ENCODE measurements at places on chromosomes 2 and 18. TPM values are rescaled to one million over a fixed set of nuclear protein-coding genes. Genes with fewer than 3 reads are reported as not detected.

Gene IL1R1
- 1.2 TPM for total RNA-seq

Gene FBXO15
- 3.0 TPM for total RNA-seq

Gene VSNL1
- not detected for total RNA-seq

Gene CENPA
- 33.6 TPM for total RNA-seq

Gene LIPG
- total RNA-seq, result 0.64 TPM

Gene BOLL
- total RNA-seq, result not detected

Gene PDE6D
- 23.6 TPM for total RNA-seq

Gene TSHZ1
- total RNA-seq, result 11.4 TPM

Gene EPC2
- total RNA-seq, result 28.5 TPM

Gene DNAH7
- not detected for total RNA-seq

Gene TRIM43
- total RNA-seq, result not detected

Gene CNOT11
- total RNA-seq, result 60.7 TPM

Gene DSG2
- total RNA-seq, result 0.89 TPM

- H3K4me3 ChIP-seq, result no peak overlapping the region
- H3K27me3 ChIP-seq, result no peaks in the 10 kb centered on the region
- peaks cover 2% of the 10 kb centered on the region for H3K4me1 ChIP-seq
- H3K36me3 ChIP-seq, result no peaks in the 10 kb centered on the region
- H3K27ac ChIP-seq, result no peak overlapping the region
Observed at GRCh38 chr2:222960126-222960525, 91.9 kb upstream of the KCNE4 start.

GRCh38 chr2:10293603-10294002 is 9.1 kb upstream of the HPCAL1 start:
- DNase-seq, result no peak
- H3K27ac ChIP-seq, result no peak overlapping the region
- peaks cover 2% of the 10 kb centered on the region for H3K36me3 ChIP-seq
- H3K4me3 ChIP-seq, result no peak overlapping the region

DNA sequence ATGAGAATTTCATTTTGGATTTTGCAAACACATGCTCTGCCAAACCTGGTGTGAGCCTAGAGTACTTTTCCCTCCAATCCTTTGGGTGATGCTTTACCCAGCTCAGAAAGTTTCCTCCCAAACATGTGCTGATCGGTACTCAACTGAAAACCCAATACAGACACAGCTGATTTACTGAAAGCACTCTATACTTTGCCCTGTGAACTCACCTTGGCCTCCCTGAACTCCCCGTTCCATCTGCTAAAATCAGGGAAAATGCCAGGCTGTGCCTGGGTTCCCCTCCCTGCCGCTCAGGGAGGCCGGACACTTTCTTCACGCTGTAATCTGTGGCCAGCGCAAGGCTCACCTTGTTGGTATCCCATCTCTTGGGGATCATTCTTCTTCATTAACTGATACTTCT is 391.2 kb downstream of the CBLN2 start:
- no peak overlapping the region for H3K27ac ChIP-seq
- peaks cover 2% of the 10 kb centered on the region for H3K27me3 ChIP-seq
- H3K4me3 ChIP-seq, result no peak overlapping the region
- no peaks in the 10 kb centered on the region for H3K36me3 ChIP-seq

- H3K4me3 ChIP-seq, result no peak overlapping the region
- no peak for DNase-seq
- no peaks in the 10 kb centered on the region for H3K36me3 ChIP-seq
Observed at GRCh38 chr18:23702606-23703005, 13.4 kb downstream of the LAMA3 start.

- H3K4me3 ChIP-seq, result no peak overlapping the region
- H3K36me3 ChIP-seq, result peaks cover 9% of the 10 kb centered on the region
- peaks cover 8% of the 10 kb centered on the region for H3K4me1 ChIP-seq
- no peak overlapping the region for H3K27ac ChIP-seq
- no peaks in the 10 kb centered on the region for H3K27me3 ChIP-seq
Observed at GRCh38 chr2:61988462-61989366, 83.2 kb downstream of the COMMD1 start.

- H3K4me3 ChIP-seq, result no peak overlapping the region
- H3K27me3 ChIP-seq, result peaks cover 6% of the 10 kb centered on the region
- H3K4me1 ChIP-seq, result no peaks in the 10 kb centered on the region
Observed at GRCh38 chr2:32884346-32884745, 62.4 kb upstream of the LTBP1 start.

DNA sequence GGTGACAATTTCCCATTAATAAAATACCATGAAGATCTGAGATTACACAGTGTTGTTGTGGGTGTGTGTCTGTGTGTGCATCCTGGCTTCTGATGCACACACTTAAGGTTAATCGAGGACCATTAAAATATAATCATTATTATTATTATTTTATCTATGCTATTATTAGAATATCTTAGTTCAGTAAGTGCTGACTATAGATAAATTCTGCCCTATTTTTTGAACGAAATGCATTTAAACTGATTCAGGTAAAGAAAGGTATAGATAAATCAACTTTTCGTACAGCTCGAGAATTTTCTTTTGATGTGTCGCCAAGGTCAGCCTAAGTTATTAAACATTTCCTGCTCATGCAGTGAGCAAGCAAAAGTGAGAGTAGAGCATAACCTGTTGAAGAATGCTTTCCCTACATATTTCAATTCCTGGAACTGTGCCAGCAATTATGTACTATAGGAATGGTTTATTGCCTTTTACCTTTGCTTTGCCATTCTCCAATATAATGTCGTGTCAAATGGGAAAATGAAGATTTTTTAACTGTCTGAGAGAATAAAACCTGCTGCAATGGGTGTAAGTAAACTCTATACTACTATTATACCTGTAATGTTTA is 25.8 kb downstream of the KCNJ3 start:
- no peaks in the 10 kb centered on the region for H3K36me3 ChIP-seq
- no peak overlapping the region for H3K27ac ChIP-seq
- no peaks in the 10 kb centered on the region for H3K4me1 ChIP-seq
- peaks cover 3% of the 10 kb centered on the region for H3K27me3 ChIP-seq

- H3K27ac ChIP-seq, result no peak overlapping the region
- H3K4me1 ChIP-seq, result peaks cover 25% of the 10 kb centered on the region
- H3K36me3 ChIP-seq, result peaks cover 3% of the 10 kb centered on the region
- H3K4me3 ChIP-seq, result no peak overlapping the region
- no peak for DNase-seq
- peaks cover 28% of the 10 kb centered on the region for H3K27me3 ChIP-seq
Observed at GRCh38 chr2:12818416-12819102, 101.8 kb downstream of the TRIB2 start.

DNA sequence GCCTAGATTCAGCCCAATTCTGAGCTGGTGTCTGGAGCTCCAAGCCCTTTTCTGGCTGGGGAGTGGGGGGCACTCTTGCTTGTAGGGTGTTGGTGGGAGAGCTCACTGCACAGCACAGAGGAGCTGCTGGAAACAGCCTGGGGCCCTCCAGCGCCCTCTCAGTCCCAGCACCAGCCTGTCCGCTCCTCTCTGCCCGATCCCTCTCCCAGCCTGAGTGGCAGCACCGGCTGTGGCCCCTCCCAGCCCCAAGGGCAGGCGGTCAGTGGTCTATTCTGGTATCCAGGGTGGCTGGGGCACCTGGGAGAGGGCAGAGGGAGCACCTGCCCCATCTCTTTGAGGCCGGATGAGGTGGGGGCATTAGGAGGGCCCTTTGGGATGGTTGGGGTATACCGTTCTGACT is 13.2 kb upstream of the DES start:
- peaks cover 12% of the 10 kb centered on the region for H3K27me3 ChIP-seq
- no peaks in the 10 kb centered on the region for H3K36me3 ChIP-seq
- no peak overlapping the region for H3K4me3 ChIP-seq
- no peak overlapping the region for H3K27ac ChIP-seq

- no peak for DNase-seq
- H3K4me3 ChIP-seq, result no peak overlapping the region
- H3K36me3 ChIP-seq, result peaks cover 63% of the 10 kb centered on the region
- no peak overlapping the region for H3K27ac ChIP-seq
- no peaks in the 10 kb centered on the region for H3K4me1 ChIP-seq
Observed at GRCh38 chr2:58157754-58158153, 83.4 kb downstream of the FANCL start.

DNA sequence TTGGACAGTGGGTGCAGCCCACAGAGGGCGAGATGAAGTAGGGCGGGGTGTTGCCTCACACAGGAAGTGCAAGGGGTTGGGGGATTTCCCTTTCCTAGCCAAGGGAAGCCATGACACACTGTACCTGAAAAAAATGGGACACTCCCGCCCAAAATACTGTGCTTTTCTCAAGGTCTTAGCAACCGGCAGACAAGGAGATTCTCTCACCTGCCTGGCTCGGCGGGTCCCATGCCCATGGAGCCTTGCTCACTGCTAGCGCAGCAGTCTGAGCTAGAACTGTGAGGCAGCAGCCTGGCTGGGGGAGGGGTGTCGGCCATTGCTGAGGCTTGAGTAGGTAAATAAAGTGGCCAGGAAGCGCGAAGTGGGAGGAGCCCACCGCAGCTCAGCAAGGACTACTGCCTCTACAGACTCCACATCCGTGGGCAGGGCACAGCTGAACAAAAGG is 244.7 kb downstream of the NBAS start:
- peaks cover 81% of the 10 kb centered on the region for H3K36me3 ChIP-seq
- H3K27me3 ChIP-seq, result no peaks in the 10 kb centered on the region
- H3K27ac ChIP-seq, result no peak overlapping the region
- DNase-seq, result peak; percentile 9

DNA sequence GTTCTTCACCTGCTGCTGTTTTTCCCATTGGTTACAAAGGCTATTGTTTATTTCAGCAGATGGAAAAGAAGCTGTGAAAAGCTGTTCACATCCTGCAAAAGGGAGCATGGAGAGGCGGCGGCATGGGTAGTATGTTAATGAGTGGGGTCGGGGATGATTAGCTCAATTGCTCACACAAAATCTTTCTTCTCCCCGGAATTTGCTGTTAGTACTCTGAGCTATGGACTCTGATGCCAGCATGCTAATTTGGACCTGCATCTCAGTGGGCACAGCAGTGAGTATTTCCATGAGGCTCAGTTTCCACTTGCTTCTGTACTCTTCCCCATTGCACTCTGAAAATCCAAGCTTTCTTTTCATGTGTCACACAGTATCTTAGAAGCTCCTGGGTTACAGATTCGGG is 61.6 kb downstream of the DNER start:
- H3K27ac ChIP-seq, result no peak overlapping the region
- DNase-seq, result no peak
- no peak overlapping the region for H3K4me3 ChIP-seq
- no peaks in the 10 kb centered on the region for H3K4me1 ChIP-seq

GRCh38 chr2:201275990-201276389 is 15.7 kb downstream of the CASP8 start:
- no peak overlapping the region for H3K4me3 ChIP-seq
- no peak overlapping the region for H3K27ac ChIP-seq
- no peaks in the 10 kb centered on the region for H3K27me3 ChIP-seq

DNA sequence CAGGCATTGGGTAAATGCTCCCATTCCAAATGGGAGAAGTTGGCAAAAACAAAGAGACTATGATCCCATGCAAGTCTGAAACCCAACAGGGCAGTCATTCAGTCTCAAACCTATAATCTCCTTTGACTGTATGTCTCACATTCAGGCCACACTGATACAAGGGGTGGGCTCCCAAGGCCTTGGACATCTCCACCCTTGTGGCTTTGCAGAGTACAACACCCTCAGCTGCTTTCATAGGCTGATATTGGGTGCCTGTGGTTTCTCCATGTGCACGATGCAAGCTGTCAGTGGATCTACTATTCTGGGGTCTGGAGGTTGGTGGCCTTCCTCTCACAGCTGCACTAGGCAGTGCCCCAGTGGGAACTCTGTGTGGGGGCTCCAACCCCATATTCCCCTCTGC is 141.7 kb upstream of the CAB39 start:
- no peak overlapping the region for H3K27ac ChIP-seq
- no peak overlapping the region for H3K4me3 ChIP-seq
- peaks cover 12% of the 10 kb centered on the region for H3K36me3 ChIP-seq
- no peak for DNase-seq
- no peaks in the 10 kb centered on the region for H3K27me3 ChIP-seq

- H3K4me3 ChIP-seq, result no peak overlapping the region
- DNase-seq, result no peak
- H3K36me3 ChIP-seq, result no peaks in the 10 kb centered on the region
- peaks cover 20% of the 10 kb centered on the region for H3K27me3 ChIP-seq
Observed at GRCh38 chr2:134021830-134022524, 231.9 kb upstream of the MGAT5 start.

- H3K36me3 ChIP-seq, result peaks cover 5% of the 10 kb centered on the region
- H3K27me3 ChIP-seq, result no peaks in the 10 kb centered on the region
- no peak overlapping the region for H3K4me3 ChIP-seq
- H3K27ac ChIP-seq, result no peak overlapping the region
- no peaks in the 10 kb centered on the region for H3K4me1 ChIP-seq
- no peak for DNase-seq
Observed at GRCh38 chr2:151337643-151338042, 19.7 kb upstream of the TNFAIP6 start.

- H3K4me3 ChIP-seq, result no peak overlapping the region
- no peak for DNase-seq
- no peak overlapping the region for H3K27ac ChIP-seq
- no peaks in the 10 kb centered on the region for H3K4me1 ChIP-seq
- H3K27me3 ChIP-seq, result no peaks in the 10 kb centered on the region
- no peaks in the 10 kb centered on the region for H3K36me3 ChIP-seq
Observed at GRCh38 chr2:25887624-25888242, 9.4 kb upstream of the ASXL2 start.

DNA sequence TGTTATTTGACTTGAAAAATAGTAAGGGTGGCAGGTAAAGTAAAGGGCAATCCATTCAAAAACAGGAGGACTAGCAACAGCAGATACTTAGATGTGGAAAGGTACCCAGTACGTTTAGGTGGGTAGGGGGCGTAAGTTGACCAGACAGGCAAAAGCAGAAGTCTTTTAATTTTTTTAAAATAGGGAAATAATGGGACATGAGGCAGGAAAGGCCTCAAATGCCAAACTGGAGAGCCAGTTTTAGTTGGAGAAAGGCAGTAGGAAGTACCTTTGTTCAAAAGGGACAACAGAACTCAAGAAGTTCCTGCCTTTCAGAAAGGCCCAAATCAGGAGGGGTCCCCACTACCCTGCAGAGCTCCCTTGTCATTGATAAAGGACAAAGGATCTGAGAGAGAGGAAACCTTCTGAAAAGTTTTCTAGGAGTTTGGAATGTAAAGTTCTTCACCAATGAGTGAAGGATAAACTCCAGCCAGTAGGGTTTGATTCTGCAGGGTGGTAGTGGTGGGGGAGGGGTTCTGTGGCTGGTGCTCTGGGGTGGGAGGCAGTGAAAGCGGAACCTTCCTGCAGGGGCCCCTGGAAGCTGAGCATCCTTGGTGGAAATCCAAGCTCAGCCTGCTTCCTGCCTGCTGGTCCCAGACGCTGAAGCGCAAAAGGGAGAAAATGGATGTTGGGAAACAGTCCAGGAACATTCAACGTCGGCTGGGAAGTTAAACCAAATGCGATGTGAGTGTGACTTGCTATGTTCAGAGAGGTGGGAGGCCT is 40.1 kb downstream of the TMEM17 start:
- DNase-seq, result no peak
- peaks cover 3% of the 10 kb centered on the region for H3K4me1 ChIP-seq
- H3K36me3 ChIP-seq, result no peaks in the 10 kb centered on the region
- H3K4me3 ChIP-seq, result no peak overlapping the region

DNA sequence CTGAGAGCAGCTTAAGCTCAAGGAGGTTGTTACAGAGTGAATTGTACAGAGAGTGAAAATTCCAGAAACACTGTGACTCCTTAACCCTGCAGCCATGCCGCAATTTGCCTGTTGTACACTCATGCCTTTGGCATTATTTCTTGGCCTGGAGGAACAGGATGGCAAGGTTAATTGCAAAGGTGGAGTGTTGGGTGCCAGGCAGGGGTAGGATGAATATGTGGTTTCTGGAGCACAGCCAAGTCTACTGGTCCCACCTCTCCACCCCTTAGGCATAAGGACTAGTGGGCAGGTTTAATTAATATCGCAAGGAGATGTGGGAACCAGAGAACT is 250.2 kb downstream of the LRRTM1 start:
- H3K4me3 ChIP-seq, result no peak overlapping the region
- no peaks in the 10 kb centered on the region for H3K36me3 ChIP-seq
- no peaks in the 10 kb centered on the region for H3K27me3 ChIP-seq
- H3K27ac ChIP-seq, result no peak overlapping the region
- no peaks in the 10 kb centered on the region for H3K4me1 ChIP-seq
